ENCODE measurements at places on chromosomes 1 and 21.

- no peak for DNase-seq
Measured at GRCh38 chr1:203081465-203082230, 4.2 kb downstream of the MYOG start.

GRCh38 chr1:1684031-1684681, 8.4 kb downstream of the SLC35E2B start:
- DNase-seq = no peak

DNA sequence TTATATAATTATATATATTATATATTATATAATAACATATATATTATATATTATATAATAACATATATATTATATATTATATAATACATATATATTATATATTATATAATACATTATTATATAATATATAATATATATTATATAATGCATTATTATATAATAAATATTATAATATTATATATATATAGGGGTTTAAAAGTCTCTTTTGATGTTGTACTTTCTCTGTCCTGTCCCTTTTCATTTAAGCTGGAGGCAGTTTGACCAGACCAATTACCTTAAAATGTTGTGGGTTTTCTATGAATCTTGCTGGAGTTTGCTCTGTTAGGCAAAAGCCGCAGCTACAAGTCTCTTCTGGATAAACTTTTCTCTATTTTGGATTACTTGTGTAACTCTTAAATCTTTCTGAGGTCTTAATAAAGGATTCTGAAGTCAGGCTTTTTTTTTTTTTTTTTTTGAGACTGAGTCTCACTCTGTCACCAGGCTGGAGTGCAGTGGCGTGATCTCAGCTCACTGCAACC, 22.2 kb upstream of the KIF1B start:
- DNase-seq = no peak

DNA sequence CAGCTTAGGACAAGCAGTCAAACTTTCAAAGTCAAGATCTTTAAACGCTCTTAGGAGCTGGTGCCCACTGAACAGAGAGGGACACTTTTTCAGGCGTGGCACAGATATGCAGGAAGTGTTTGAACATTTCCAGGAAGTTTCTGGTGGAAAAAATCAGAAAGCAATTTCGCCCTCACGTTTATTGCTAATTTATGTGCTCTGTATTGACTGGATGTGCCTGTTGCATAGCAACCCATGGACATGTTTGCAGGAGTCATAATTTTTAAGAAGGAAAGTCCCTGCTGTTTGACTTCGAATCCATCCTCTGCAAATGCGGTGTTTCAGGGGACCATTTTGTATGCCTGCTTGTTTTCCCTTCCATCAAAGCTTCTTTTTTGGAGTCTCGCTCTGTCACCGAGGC, 239.9 kb upstream of the IRF2BP2 start:
- DNase-seq = no peak

GRCh38 chr1:186050360-186050759, 316.2 kb downstream of the HMCN1 start:
- DNase-seq = no peak

DNA sequence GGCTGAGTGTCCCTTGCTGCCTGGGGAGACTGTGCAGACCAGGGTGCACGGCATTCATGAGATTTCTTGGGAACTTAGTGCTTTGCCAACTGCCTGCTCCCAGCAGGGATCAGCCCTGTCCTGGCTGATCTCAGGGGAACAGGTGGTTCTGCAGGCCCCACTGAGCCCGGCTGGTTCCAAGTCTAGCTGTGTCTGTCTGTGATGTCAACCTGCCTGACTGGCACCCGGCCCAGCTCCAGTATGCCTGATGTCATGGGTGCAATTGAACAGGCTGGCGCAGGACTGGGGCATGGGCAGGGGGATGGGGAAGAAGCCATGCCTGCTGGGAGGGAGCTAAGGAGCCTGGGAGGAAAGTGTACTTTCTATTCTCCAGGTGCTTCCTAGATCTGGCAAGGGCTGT, 227.1 kb downstream of the GRIK3 start:
- DNase-seq = no peak

DNA sequence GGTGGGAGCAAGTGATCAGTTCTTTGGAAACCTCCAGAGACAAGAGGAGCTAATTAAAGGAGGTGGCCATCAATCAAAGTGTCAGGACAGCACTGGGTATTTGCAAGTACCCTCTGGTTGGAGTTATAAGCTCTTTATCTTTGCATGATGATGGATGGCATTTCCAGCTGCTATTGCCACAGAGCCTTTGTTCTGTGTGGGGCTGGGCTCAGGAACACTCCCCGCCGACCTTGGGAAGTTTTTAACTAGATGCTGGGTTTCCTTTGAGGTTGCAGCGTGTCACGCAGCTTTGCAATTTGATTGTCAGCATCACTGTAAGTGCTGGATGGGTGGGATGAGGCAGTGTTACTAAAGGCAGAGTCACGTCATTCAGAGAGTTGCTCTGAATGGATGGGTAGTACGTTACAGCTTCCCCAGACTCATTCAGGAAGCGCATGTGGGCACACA, 68.9 kb downstream of the CNIH3 start:
- DNase-seq = no peak

- DNase-seq = no peak
Measured at GRCh38 chr1:161052899-161053298, 7.1 kb upstream of the USF1 start.

- DNase-seq = no peak
Measured at GRCh38 chr1:109133815-109134214, 19.9 kb downstream of the ELAPOR1 start.

- DNase-seq = no peak
Measured at GRCh38 chr1:39866767-39867166, 16.5 kb downstream of the TRIT1 start.

- no peak for DNase-seq
Measured at GRCh38 chr1:12601700-12602658, 16.0 kb downstream of the DHRS3 start.

DNA sequence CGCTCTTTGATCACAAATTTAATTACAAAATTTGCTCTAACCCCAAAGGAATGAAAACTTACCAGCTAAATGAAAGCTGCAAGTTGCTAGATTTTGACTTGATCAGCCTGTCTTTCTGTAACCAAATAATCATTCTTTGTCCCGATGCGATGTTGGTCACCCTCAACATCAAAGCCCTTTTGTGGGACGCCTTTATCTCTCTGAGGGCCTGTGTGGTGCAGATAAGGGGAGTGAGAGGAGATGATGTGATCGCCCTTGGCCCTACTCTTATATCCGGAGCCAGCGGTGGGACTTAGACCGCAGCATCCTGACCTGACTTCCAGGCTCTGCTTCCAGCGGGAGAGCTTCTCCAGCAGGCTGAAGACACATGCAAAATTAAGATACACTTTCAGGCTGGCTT, 19.3 kb upstream of the UMODL1 start:
- DNase-seq = no peak

DNA sequence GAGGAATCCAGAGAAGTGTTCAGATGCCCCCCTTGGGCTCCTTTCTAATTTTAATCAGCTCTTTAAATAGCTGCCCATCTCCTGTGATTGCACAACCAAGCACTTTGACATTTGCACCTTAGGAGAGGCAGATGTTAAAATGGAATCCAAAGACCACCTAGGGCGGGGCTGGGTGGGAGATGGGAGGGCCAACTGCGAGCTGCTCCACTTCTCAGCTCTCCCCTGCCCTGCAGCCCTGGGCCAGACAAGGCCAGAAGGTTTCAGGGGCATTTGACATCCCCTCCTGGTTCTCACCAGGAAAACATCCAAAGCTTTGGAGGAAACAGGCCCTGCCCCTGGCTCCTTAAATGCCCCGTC, 106.9 kb downstream of the DHRS3 start:
- no peak for DNase-seq

- DNase-seq = no peak
Measured at GRCh38 chr1:19178734-19179398, 31.2 kb downstream of the UBR4 start.

GRCh38 chr1:28449904-28450303, 55.9 kb upstream of the RCC1 start:
- no peak for DNase-seq

DNA sequence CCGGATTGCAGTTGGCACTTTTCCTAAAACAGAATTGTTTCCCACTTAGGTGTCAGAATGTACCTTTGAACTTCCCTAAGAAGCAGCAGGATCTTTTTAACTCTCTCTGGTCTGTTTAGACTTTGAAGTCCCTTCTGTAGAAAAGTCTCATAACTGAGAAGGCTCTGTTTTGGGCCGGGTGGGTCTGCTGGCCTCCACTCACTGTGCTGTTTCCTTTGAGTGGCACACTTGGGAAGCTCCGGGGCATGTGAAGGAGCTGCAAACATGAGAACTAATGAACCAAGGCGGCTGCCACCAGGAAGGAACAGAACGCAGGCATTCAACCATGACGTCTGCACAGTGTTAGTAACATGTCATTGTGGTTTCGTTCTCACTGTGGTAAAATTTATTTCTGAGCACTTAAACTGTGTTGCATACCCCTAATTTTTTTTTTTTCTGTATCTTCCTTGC, 19.5 kb upstream of the NCMAP start:
- peak; percentile 42 for DNase-seq

GRCh38 chr1:28323720-28324119, 5.1 kb upstream of the MED18 start:
- no peak for DNase-seq

DNA sequence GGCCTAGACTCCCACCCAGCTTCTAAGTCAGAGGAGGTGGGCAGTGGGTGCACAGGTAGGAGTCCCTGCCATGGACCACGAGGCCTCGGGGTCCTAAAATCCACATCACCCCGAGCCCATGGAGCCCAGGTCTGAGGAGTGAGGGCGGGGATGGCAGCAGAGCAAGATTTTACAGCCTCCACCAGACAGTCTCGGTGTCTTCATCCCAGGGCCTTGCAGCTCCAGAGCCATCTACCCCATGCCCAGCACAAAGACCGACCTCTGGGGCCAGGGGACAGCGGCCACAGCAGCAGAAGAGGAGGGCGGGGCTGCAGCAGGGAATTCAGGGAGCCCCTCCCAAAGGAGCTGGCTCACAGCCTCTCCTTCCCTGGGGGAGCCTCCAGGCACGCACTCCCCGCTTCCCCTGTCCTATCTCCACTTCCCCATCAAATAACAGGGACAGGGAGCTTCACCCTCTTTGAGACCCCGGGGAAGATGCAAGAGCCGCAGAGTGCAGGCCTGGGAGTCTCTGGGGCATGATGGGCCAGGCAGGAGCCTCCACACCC, 14.6 kb downstream of the CHD5 start:
- no peak for DNase-seq

DNA sequence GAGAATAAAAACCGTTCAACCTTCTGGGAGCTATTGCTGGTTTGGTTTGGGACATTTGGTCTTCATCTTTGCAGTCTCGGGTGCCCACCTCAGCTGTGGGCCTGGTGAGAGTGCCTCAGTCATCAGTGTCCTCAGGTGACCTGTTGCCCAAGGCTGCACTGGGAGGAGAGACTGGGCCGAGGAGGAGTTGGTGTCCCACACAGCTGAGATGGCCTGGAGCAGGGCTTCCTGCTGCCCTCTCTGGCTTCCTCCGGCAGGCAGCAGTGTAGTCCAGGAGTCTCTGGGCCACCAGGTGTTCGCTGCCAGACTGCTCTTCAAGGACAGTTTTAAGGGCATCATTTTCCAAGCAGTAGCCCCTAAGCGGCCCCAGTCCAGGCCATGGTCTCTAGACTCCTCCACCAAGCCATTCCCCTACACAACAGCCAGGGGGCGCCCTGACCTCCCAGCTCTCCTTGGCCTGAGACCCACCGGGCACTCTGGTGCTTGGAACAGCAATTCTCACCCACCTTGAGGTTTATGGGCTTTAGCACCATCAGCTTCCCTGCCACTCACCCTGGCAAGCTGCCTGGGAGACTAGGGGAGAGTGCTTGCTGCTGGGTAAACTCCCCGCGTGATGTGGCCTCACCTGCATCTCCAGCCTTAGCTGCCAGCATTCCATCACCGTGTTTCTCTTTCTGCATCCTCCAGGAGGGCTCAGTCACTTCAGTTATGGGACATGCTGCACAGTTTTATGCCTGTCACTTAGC, 9.1 kb upstream of the SYTL1 start:
- DNase-seq = no peak

GRCh38 chr21:29237110-29238052, 61.3 kb upstream of the BACH1 start:
- no peak for DNase-seq

DNA sequence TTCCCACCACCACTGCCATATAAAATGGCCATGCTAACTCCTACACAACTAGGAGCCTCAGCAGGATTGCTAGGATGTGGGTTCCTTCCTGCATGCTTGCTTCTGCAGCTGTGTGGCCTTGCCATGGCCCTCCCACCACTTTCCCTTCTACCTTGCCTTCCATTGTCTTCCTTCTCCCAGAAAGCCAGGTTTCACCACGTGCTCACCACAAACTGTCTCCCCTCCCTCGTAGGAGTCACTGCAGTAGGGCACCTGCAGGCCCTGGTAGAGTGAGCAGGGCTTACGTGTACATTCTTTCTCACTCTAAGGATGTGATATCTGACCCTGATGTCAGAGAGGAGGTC, 3.7 kb downstream of the C1orf226 start:
- DNase-seq = no peak

- DNase-seq = peak; percentile 86
Measured at GRCh38 chr1:29202584-29203340, 21.1 kb upstream of the SRSF4 start.

GRCh38 chr1:58156124-58156468, 390.4 kb downstream of the OMA1 start:
- DNase-seq = no peak

- no peak for DNase-seq
Measured at GRCh38 chr1:48200166-48200900, 22.2 kb upstream of the SLC5A9 start.

GRCh38 chr1:31570228-31570627, 6.1 kb upstream of the TINAGL1 start:
- DNase-seq = no peak

GRCh38 chr1:6419397-6419803, 319 bp downstream of the HES2 start:
- no peak for DNase-seq

DNA sequence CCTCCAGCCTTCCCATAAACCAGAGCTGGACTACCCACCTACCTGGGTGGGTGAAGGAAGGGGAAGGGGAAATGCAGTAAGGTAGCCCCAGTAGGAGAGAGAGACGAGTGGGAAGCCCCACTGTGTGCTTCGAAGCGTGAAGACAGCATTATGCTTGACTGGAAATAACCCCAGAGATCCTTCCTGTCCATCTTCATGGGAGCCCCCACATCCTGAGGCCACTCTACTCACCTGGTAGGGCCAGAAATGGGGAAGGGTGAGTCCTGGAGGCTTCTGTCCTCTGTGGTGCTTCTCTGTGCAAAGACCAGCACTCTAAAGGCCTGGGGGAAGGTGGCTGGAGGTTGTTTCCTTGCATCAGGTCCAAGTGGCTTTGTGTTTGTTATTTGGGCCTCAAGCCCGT, 10.0 kb upstream of the RASSF5 start:
- DNase-seq = no peak

GRCh38 chr1:193318347-193318746, 131.9 kb upstream of the B3GALT2 start:
- DNase-seq = no peak

GRCh38 chr21:34822942-34823341, 154.1 kb downstream of the CLIC6 start:
- DNase-seq = no peak

Data from activated T-helper 9 cell treated with anti-CD3 and anti-CD28 coated beads, Interleukin-2, amount 50 U/mL, for 16 hours (primary cell).